ENCODE measurements at places on chromosomes 2 and 18. TPM values are rescaled to one million over a fixed set of nuclear protein-coding genes. Genes with fewer than 3 reads are reported as not detected.
A peak's percentile ranks its signal among the peaks of the same experiment; 100 is the strongest.

The HOXD8 gene
- not detected for total RNA-seq

The PMS1 gene
- 28.9 TPM for total RNA-seq

The NEU2 gene
- total RNA-seq: not detected

The RGPD3 gene
- total RNA-seq: 0.32 TPM

The SPP2 gene
- not detected for total RNA-seq

The LYG2 gene
- not detected for total RNA-seq

DNA sequence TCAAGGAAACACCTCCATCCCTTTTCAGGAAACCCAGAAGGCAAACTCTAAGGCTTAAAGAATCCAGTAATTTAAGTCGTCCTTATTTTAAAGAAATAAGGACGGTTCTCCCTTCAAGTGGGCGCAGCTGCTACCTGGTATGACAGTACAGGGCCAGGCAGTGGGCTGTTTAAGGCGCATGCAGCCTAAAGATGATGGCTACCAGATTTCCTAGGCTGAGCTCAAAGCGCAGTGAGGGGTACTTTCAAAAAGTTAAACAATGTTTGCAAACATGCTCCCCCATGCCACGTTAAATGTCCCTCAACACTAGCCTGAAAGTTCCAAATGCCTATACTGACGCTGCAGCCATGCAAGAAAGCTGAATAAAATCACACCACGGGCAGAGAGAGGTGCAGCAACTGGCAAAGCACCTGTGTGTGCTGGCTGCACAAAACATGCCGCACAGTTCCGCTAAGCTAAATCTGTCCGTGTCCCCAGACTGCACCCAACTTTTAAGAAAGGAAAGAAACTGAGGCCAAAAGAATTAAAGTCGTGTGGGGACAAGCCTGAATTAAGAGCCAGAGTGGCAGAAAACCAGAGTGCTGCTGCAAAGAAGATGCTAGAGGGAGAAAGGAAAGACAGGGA, 583 bp downstream of the HIBCH start:
- peak overlapping the region; percentile 88 for H3K4me3 ChIP-seq
- H3K27ac ChIP-seq: peak overlapping the region; percentile 83
- H3K36me3 ChIP-seq: no peaks in the 10 kb centered on the region
- peaks cover 12% of the 10 kb centered on the region for H3K4me1 ChIP-seq
- DNase-seq: no peak

- no peak for DNase-seq
- no peak overlapping the region for H3K4me3 ChIP-seq
- no peaks in the 10 kb centered on the region for H3K4me1 ChIP-seq
Measured at GRCh38 chr2:193482557-193482956, 1287.8 kb upstream of the TMEFF2 start.

GRCh38 chr2:234292205-234292961, 204.5 kb downstream of the ARL4C start:
- H3K4me1 ChIP-seq: peaks cover 76% of the 10 kb centered on the region
- peak; percentile 39 for DNase-seq
- H3K36me3 ChIP-seq: no peaks in the 10 kb centered on the region
- no peaks in the 10 kb centered on the region for H3K27me3 ChIP-seq
- peak overlapping the region; percentile 99 for H3K27ac ChIP-seq
- no peak overlapping the region for H3K4me3 ChIP-seq

DNA sequence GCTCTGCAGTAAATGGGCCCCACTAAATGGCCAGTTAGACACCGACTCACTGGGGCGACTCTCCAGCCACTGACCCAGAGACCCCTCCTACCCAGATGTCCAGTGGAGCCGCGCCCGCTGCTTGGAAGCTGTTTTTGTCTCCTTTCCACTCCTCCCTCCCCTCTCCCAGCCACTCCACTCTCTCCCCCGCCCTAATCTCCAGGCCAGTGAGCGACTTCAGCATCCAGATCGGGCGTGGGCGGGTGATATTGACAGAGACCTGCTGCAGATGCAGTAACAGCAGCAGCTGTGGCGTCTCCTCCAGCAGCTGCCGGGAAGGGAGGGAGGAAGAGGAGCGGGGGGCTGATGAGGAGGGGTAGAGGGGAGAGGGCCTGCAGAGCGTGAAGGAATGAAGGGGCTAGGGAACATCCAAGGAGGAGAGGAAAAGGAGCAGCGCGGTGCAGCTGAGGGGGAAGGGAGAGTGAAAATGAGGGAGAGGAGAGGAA, at the start of gene SCN7A:
TSS of gene SCN7A (minus strand) at position 110 of the 485 bp plus-strand sequence. CDS start 16,553 bp downstream, outside the sequence.
- DNase-seq: no peak
- no peaks in the 10 kb centered on the region for H3K27me3 ChIP-seq
- no peaks in the 10 kb centered on the region for H3K4me1 ChIP-seq

GRCh38 chr18:49846361-49846662, 33.0 kb upstream of the ACAA2 start:
- H3K27ac ChIP-seq: no peak overlapping the region
- H3K36me3 ChIP-seq: no peaks in the 10 kb centered on the region

- H3K27me3 ChIP-seq: no peaks in the 10 kb centered on the region
- H3K4me3 ChIP-seq: no peak overlapping the region
- no peaks in the 10 kb centered on the region for H3K4me1 ChIP-seq
- peaks cover 74% of the 10 kb centered on the region for H3K36me3 ChIP-seq
- no peak overlapping the region for H3K27ac ChIP-seq
Measured at GRCh38 chr2:47811668-47812067, 28.7 kb downstream of the MSH6 start.

- H3K4me1 ChIP-seq: no peaks in the 10 kb centered on the region
- no peak overlapping the region for H3K27ac ChIP-seq
- H3K27me3 ChIP-seq: no peaks in the 10 kb centered on the region
- H3K4me3 ChIP-seq: no peak overlapping the region
- H3K36me3 ChIP-seq: no peaks in the 10 kb centered on the region
Measured at GRCh38 chr2:109266496-109266895, 137.5 kb downstream of the SH3RF3 start.

- no peak for DNase-seq
- no peaks in the 10 kb centered on the region for H3K27me3 ChIP-seq
- no peaks in the 10 kb centered on the region for H3K4me1 ChIP-seq
- no peak overlapping the region for H3K27ac ChIP-seq
- no peaks in the 10 kb centered on the region for H3K36me3 ChIP-seq
Measured at GRCh38 chr2:195408811-195409210, 248.2 kb upstream of the SLC39A10 start.

DNA sequence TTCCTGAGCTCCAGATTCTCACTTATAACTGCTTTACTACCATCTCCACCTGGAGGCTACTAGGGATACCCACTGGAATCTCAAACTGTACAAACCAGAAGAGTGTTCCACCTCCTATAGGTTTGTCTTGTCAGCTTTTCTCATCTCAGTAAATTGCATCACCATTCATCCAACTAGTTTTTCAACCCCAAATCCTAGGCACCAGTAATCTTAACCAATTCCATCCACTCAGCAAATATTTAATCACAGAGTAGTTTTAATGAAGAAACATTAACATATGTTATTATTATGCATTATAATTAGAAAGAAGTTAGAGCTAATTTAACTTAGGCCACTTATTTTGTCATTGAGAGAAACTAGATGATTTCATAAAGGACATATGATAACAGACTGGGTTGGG, 635.0 kb downstream of the DCDC2C start:
- no peaks in the 10 kb centered on the region for H3K27me3 ChIP-seq
- no peak for DNase-seq
- H3K36me3 ChIP-seq: no peaks in the 10 kb centered on the region

Measured in natural killer cell (primary cell).